Activated naive CD4-positive, alpha-beta T cell treated with anti-CD3 and anti-CD28 coated beads, Interleukin-2, amount 50 U/mL, for 16 hours (primary cell): ENCODE measurements at places on chromosomes 12 and 14.

DNA sequence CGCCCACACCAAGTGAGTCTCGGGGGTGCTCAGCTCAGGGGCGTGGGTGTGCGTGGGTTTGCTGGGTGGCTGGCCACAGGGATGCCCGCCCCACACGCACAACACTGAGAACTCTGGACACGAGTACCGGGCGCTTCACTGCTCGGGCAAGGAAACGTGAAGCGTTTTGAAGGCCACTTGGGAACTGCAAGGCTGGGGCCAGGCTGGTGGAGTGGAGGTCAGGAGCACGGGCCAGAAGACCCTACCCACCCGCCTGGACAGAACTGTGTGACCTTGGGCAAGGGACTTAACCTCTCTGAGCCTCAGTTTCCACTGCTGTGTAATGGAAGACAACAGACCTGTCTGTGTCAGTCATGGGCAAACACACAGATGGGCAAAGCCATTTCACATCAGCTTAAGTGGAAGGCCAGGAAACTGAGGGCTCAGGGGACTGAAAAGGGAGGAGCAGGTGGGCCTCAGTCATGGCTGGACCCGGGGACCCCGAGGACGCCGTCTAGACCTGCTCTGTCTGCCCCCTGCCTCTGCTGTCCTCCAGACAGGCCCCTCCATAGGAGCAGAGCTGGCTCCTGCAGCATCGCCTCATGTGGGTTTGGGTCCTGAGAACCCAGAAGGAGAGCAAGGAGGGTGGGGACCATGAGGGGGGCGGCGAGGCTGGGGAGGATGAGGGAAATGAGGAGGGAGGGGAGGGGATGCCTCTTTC lies 52.5 kb downstream of the ADGRD1 start:
- no peak for DNase-seq

DNA sequence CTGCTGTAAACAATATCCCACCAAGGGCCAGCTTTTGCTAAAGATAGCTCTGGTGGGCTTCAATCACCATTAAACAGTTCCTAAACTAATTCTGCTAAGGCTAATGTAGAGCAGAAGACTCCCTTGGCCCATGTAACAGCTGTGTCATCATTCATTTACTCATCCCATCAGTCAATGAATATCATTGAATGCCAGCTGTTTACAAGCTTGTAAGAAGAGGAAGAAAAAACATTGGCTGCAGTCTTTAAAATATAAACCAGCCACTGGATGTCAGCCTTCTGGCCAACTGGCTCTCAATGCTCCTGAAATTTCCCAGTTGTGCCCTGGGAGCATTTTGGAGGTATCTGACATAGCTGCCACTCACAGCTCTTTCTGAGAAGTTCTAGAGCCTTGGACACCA lies 18.0 kb upstream of the MAP3K9 start:
- no peak for DNase-seq

GRCh38 chr14:97458661-97459579 lies 661.7 kb downstream of the VRK1 start:
- peak; percentile 80 for DNase-seq

DNA sequence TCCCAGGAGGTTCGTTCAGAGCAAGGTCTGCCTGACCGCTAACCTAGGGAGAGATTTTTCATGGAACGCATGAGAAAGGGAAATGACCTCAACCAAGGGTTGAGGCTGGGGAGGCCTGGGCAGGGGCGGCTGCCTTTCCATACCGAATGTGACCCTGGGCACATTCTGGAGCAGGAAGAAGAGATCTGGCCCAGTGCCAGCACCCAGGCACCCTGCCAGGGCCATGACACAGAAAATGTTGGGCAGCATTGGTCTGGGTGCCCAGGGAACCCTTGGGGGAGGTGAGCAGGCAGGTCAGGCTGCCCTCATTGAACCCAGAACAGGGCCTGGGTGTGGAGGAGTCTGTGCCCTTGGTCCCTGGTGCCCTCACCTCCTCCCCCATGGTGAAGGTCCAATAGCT lies 106.8 kb downstream of the CALM1 start:
- no peak for DNase-seq

- no peak for DNase-seq
These were observed 193.5 kb upstream of the CNOT2 start for GRCh38 chr12:70049596-70050360.

GRCh38 chr14:57461777-57462320 lies 31.8 kb downstream of the CCDC198 start:
- no peak for DNase-seq

- no peak for DNase-seq
These were observed 576.4 kb downstream of the SLC6A15 start for GRCh38 chr12:84336231-84336630.

- no peak for DNase-seq
These were observed 89.5 kb downstream of the FBXL14 start for GRCh38 chr12:1504895-1505311.

- no peak for DNase-seq
These were observed 105.4 kb upstream of the CNTN1 start for GRCh38 chr12:40586823-40587222.

- no peak for DNase-seq
These were observed 56.4 kb upstream of the CISTR start for GRCh38 chr12:53808023-53808705.

GRCh38 chr12:78248321-78248720 lies 417.6 kb downstream of the NAV3 start:
- no peak for DNase-seq

- DNase-seq, result no peak
These were observed 451.3 kb downstream of the FOXG1 start for GRCh38 chr14:29217813-29218450.

- DNase-seq, result no peak
These were observed 38.4 kb downstream of the TMEM132C start for GRCh38 chr12:128305336-128305892.

- DNase-seq, result no peak
These were observed 9.4 kb downstream of the COX16 start for GRCh38 chr14:70350078-70350477.

- no peak for DNase-seq
These were observed 33.4 kb downstream of the FNTB start for GRCh38 chr14:65019944-65020566.

GRCh38 chr12:49869816-49870500 lies 27.1 kb upstream of the BCDIN3D start:
- DNase-seq, result no peak

DNA sequence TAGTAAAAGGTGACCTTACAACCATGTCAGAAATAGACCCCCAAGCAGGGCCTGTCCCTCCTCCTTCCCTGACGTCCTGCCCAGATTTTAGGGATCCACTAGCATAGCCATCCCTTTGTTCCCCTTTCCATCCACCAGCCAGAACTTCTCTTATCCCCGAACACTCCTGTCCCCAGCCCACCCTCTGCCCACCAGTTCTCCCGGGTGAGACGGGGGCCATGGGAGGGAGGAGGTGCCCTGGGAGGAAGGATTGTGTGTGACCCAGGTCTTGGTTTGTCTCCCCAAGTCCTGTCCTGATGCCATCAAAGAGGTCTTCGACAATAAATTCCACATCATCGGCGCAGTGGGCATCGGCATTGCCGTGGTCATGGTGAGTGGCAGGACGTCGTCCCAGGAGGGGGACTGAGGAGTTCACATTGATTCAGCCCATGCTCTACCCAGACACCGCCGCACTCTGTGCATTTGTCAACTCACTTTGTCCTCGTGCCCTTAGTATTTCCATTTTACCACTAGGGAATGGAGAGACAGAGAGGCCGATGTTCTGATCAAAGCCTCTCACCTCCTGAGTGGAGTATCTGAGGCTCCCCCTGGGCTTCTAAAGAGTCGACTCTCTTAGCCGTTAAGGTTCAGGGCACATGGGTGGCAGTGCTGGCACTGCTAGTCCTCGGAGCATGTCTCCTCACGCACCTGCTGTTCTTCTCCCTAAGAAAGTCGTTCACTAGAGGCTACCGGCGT lies 35.9 kb downstream of the CD9 start:
- no peak for DNase-seq

- DNase-seq, result no peak
These were observed 926 bp downstream of the HRK start for GRCh38 chr12:116880213-116880816.

- no peak for DNase-seq
These were observed 173.1 kb upstream of the RTL1 start for GRCh38 chr14:101076451-101077198.

DNA sequence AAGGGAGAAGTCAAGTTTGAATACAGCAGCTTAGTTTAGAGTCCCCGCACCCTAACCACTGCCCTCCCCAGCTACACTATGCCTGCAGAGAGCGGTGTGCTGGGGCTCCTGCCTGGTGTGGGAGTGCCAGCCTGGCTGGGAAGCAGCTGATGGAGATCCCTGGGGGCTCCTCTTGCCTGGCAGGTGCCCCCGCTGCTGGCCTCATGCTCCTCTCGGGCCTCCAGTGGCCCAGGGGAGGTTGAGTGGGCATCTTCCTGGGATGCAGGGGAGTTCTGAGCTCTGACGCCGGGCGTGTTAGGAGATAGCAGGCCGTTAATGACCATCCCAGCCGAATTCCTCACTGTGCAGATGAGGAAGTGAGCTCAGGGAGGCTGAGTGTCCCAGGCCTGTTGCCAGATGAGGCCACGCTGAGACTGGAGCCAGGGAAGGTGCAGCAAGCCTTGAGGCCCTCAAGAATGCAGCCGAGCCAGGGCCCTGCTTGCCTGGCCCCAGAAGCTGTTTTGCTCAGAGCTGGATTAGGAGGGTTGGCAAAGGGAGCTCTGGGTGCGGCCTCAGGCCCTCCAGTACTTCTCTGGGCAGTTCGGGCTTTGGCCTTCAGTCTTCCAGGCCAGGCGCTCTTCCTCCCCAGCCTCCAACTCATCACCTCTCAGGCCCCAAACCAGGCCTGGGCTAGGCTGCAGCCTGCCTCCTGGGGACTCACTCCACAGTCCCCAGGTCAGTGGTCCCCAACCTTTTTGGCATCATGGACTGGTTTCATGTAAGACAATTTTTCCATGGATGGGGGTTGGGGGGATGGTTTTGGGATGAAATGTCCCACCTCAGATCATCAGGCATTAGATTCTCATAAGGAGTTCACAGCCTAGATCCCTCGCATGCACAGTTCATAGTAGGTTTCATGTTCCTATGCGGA lies 6.6 kb upstream of the CYP46A1 start:
- no peak for DNase-seq

DNA sequence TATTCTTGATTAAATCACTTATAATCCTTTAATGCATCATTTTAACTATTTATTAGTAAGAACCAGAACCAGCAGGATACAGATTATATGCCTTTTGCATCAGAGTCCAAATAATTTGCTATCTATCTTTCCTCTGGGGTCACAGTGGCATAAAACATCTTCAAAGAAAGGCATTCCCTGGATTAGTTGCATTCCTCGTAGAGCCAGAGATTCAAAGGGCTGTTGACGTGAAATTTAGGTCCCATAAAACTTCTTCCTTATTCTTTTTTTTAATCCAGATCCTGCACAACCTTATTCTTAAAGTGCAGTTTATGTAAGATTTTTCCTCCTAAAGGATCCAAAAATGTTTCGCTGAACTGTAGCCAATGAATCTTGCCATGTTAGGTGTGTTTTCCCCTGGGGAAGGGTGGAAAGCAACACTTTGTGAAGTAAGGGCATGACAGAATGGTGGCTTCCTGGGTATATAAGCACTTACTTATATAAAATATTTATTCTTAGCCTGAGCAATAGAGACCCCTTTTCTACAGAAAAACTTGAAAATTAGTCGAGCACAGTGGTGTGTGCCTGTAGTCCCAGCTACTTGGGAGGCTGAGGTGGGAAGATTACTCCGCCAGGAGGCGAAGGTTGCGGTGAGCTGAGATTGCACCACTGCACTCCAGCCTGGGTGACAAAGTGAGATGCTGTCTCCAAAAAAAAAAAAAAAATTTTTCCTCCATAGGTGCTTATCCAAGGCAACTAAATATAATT lies 208.7 kb downstream of the PCNX1 start:
- DNase-seq, result no peak

- DNase-seq, result no peak
These were observed 17.3 kb upstream of the RFLNA start for GRCh38 chr12:124277394-124278241.

- no peak for DNase-seq
These were observed 169.5 kb upstream of the RTL1 start for GRCh38 chr14:101072945-101073597.

- no peak for DNase-seq
These were observed 69.6 kb downstream of the SLC41A2 start for GRCh38 chr12:104888481-104888880.

GRCh38 chr14:74960736-74961135 lies 5.3 kb upstream of the PGF start:
- DNase-seq, result no peak

- DNase-seq, result no peak
These were observed 244.9 kb downstream of the C12orf50 start for GRCh38 chr12:87784350-87784749.

DNA sequence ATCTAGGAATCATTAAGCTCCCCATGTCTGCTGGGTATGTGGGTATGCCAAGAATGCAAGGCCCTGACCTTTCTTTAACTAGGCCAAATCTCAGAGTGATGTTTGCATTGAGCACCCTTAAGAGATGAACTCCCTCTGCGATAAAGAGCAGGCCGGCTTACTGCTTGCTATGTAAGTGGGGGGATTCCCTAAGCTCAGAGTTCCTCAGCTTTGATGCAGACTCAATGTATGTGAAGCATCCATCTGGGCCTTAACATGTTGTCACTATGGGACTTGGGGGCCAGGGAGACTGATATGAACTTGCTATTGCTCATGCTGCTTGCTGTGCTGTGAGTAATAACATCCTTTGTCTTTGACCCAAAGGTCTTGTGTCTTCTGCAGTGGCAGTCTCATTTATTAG lies 149.7 kb downstream of the C12orf75 start:
- DNase-seq, result no peak

GRCh38 chr14:54642801-54643695 lies 76.1 kb downstream of the SAMD4A start:
- no peak for DNase-seq

GRCh38 chr14:37641117-37641516 lies 45.7 kb downstream of the TTC6 start:
- no peak for DNase-seq
